ENCODE measurements at places on chromosomes 6 and 20. TPM values are rescaled to one million over a fixed set of nuclear protein-coding genes. Genes with fewer than 3 reads are reported as not detected.

GRCh38 chr6:90412538-90413369, 116.1 kb upstream of the BACH2 start:
- no peak overlapping the region for H3K4me3 ChIP-seq
- no peaks in the 10 kb centered on the region for H3K36me3 ChIP-seq
- H3K4me1 ChIP-seq = peaks cover 7% of the 10 kb centered on the region

DNA sequence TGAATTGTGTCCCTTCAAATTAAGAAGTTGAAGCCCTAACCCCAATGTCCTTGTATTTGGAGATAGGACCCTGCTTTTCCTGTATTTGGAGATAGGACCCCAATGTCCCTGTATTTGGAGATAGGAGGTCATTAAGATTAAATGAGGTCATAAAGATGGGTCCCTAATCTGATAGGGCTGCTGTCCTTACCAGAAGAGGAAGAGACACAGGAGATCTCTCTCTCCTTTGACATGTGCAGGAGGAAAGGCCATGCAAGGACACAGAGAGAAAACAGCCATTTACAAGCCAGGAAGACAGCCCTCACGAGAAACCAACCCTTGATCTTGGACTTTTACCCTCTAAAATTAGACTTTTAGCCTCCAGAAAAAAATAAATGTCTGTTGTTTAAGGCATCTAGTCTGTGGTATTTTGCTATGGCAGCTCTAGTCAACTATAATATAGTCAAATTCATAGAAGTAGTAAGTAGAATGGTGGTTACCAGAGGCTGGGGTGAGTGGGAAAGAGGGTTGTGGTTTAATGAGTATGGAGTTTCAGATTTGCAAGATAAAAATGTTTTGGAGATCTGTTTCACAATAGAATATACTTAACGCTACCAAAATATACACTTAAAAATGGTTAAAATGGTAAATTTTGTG, 59.3 kb downstream of the UBE3D start:
- H3K4me3 ChIP-seq = no peak overlapping the region
- H3K27me3 ChIP-seq = no peaks in the 10 kb centered on the region
- no peak for DNase-seq
- no peaks in the 10 kb centered on the region for H3K4me1 ChIP-seq
- H3K27ac ChIP-seq = no peak overlapping the region

DNA sequence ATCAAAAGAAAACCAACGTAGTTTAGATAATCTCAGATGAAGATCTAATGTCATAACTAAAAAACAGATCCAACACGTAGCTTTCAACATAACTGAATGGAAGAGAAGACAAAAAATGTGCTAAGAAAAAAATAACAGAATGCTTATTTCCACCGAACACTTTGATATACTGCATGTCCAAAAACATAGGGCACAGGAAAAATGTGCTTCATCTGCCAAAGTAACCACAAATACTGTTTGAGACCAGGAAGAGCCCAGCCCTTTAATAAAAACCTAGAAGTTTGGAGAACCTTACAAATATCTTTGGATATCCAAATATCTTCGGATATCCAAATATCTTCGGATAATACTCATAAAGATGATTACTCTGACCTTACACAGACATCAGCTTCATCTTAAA, 19.8 kb downstream of the LAMA4 start:
- no peaks in the 10 kb centered on the region for H3K36me3 ChIP-seq
- no peaks in the 10 kb centered on the region for H3K27me3 ChIP-seq
- H3K4me1 ChIP-seq = peaks cover 13% of the 10 kb centered on the region

IL17A gene
- not detected for total RNA-seq

HTR1E gene
- not detected for total RNA-seq

All from heart right ventricle (tissue), 16 donors.